CD4-positive, alpha-beta T cell treated with Interleukin-21 for 1 hour (primary cell): ENCODE measurements at places on chromosomes 12 and 14.
A peak's percentile ranks its signal among the peaks of the same experiment; 100 is the strongest.

- DNase-seq, result no peak
Measured at GRCh38 chr12:42677461-42677860, 87.9 kb upstream of the PRICKLE1 start.

DNA sequence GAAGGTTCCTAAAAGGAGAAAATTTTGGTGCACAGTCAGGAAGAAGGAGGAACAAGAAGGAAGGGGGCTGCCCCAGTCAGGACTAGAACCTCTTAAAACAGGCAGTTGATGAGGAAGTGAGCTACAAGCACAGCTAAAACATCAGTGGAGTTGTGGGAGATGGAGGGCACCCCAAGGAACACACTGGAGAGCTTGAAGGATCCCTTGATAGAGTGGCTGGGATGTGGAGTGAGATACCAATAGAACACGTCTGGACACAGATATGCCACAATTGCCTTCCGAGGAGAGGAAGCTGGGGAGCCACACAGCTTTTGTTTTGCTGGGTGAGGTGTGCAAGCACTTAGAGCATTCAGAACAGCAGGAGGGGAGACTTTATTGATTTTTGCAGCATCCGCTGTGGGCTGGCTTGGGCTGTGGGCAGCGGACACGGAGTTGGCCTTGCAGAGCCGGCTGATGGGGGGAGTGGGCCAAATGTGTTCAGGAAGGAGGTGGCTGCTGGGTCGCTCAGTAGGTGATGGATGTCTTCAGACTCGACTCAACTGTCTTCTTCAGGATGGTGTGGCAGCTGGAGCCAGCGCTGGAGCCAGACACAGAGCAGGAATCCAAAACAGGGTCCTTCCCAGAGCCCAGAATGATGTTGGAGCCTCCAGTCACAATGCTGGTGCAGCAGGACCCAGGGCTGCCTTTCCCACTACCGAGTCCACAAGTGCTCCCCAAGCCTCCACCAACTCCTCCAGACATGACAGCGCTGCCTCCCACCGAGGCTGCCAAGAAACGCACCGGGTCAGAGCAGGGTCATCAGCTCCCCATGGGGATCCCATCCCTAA is 4.7 kb upstream of the KRT79 start:
- no peak for DNase-seq

DNA sequence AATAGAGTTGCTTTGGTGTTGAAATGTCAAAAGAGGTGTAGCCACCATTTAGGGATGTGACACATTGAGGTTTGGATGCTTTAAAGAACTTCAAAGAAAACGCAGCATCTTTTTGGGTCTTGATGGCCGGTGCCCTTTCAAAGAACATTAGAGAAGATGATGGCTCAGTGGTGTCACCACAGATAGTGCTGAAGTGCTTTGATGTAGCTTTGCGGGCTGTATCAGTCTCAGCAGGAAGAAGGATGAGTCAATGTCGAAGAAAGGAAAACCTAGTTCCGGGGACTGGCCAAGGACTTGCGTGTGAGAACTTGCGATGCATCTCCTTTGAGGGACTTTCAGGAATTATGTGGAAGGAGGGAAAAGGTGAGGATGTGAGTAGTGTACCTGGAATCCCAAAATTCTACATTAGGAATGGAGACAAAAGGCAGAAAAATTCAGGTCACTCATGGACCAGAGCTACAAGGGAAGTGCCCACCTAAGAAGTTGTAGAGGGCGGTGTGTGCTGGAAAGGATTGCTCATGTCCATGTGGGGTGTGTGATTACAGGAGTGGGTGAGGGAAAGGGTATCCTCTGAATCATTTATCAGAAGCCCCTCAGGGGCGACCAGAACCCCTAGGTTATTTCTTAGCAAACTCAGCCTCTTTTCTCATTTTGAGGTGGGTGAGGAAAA is 39.7 kb upstream of the GZMB start:
- peak; percentile 82 for DNase-seq

- no peak for DNase-seq
Measured at GRCh38 chr12:122870163-122870842, 25.6 kb downstream of the VPS37B start.

DNA sequence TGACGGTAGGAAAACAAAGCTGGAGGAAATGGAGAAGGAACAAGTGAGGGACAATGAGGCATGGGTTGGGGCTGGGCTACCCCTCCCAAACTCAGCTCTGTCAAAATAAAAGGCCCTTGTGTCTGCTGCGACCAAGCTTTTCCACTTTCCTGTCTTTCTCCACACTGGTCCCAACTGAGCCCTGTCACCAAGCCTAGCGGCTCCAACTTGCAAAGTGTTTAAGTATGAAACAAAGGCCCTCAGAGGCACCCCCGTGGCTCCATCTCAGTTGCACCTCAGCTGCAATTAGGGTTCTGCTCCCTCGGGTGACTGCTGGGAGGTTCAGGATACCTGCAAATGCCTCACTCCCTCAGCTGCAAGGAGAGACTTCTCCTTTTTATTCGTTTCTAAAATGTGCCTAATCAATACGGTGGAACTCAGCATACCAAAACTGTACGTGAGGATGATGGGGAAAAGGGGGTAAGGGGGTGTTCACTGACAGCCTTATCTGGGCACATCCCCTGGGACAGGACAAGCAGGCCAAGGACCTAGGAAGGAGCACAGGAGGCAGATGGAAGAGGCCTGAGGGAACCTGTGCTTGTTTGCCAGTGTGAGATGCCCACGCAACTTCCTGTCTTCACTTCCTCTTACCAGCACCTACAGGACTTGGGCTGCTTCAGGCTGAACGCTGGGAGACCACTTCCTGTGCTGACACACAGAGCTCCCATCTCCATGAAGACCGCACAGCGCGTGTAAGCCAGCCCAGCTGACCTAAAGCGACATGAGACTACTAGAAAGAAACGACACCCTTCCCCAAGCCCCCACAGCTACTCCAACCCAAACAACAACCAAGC is 8.9 kb downstream of the VAMP1 start:
- DNase-seq, result peak; percentile 87

GRCh38 chr12:44369998-44370397 is 506.1 kb downstream of the NELL2 start:
- DNase-seq, result no peak

GRCh38 chr14:103656756-103657133 is 27.7 kb downstream of the KLC1 start:
- DNase-seq, result no peak

- no peak for DNase-seq
Measured at GRCh38 chr14:37590428-37591139, 4.5 kb downstream of the FOXA1 start.

DNA sequence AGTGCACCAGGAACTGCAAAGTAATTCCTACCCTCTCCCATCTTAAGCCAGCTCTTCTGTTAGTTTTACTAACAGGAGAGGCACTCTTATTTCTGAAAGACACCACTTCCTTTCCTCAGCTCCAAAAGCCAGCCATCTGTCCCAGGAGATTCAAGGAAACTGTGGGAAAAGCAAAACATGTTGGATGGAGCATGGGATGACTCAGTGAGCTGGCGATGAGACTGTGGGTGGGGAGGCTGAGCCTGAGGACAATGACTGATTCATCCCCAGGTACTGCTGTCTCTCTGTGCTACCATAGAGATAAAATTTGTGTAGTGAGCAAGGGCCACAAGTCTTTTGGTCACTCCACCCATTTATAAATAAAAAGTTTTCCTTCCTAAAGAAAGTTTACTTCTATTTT is 141.4 kb downstream of the MYRFL start:
- no peak for DNase-seq

- DNase-seq, result no peak
Measured at GRCh38 chr12:7141351-7142005, 11.3 kb downstream of the CLSTN3 start.

- DNase-seq, result no peak
Measured at GRCh38 chr14:46233786-46234185, 417.8 kb downstream of the RPL10L start.

DNA sequence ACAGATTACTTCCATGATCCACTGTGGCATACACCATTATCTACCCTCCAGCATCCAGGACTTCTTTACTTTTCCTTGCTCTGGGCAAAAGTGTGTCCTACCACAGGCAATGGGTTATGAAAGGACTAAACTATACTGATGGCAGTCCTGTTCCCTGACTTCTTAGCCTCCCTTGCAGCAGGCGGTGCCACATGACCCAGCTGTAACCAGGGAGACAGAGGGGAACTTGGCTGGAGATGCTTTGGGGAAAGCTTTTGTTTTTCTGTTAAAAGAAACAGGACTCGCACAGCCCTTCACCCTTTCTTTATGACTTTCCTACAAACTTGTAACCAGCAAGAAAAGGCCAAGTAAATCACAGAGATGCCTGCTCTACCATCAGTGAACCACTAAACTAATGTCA is 394.4 kb downstream of the PCNX1 start:
- no peak for DNase-seq

GRCh38 chr12:56753566-56753965 is 1.4 kb upstream of the PRIM1 start:
- no peak for DNase-seq

- DNase-seq, result no peak
Measured at GRCh38 chr14:32370714-32371113, 41.6 kb downstream of the AKAP6 start.

GRCh38 chr12:56634242-56634836 is 4.2 kb upstream of the BAZ2A start:
- DNase-seq, result peak; percentile 30
